ENCODE measurements at places on chromosomes 3 and 15. TPM values are rescaled to one million over a fixed set of nuclear protein-coding genes. Genes with fewer than 3 reads are reported as not detected.

The RBP2 gene
- 1.4 TPM for total RNA-seq

The SMCO1 gene
- not detected for total RNA-seq

The SEMA3G gene
- total RNA-seq: 2.6 TPM

GRCh38 chr3:63661242-63661641, 8.8 kb downstream of the SNTN start:
- DNase-seq: no peak

DNA sequence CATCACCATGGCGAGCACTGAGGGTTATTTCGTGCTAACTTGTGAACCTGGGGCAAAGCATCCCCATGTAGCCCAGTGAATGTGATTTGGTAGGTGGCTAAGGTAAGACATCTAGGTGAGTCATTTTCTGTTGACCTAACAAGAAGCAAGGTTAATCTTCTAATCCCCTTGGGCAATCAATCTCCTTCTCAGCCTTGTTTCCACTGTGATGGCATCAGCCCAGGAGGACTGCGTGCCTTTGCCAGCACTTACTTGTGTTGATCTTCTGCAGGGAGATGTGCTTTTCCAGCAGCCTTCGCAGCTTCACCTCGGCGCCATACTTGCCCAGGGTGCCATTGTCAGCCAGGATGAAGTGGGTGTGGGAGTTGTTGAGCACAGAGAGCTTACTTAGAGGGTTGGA, 35.7 kb downstream of the TRPM1 start:
- no peak for DNase-seq

- DNase-seq: no peak
Observed at GRCh38 chr3:18679238-18679637, 254.1 kb upstream of the SATB1 start.

DNA sequence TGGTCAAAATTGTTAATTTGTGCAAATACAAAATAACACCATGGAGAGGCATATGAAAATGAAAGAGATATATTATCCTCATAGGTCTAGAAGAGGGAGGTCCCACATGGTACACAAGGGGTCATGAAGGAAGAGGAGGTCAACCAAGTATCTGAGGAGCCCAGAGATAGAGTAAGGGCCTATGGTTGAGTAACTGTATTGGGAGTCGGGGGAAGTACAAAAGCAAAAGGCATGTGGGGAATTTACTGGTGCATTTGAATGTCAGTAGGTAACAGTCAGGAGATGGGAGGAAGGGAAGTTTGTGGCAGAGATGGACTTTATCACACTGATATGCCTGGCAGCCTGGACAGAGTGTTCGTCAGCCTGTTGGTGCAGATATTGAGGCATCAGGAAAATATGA, 1113.7 kb downstream of the OTOL1 start:
- DNase-seq: no peak

GRCh38 chr3:3149560-3149959, 22.8 kb downstream of the TRNT1 start:
- DNase-seq: no peak

DNA sequence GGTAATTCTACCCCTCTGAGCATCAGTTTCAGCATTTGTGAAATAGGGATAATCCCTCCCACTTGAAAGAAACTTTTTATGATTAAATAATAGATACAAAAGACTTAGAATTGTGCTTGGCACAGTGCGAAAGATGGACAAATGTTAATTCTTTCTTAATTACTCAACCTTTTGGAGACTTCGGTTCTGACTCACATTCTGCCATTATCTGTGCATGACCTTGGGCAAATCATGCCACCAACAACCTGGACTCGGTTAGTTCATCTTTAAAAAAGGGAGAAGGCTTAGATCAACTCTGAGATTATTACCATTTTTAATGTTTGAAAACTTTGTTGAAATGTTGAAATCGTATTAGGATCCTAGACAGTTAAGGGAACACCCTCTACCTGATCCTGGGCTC, 40.6 kb upstream of the POLR2M start:
- no peak for DNase-seq

DNA sequence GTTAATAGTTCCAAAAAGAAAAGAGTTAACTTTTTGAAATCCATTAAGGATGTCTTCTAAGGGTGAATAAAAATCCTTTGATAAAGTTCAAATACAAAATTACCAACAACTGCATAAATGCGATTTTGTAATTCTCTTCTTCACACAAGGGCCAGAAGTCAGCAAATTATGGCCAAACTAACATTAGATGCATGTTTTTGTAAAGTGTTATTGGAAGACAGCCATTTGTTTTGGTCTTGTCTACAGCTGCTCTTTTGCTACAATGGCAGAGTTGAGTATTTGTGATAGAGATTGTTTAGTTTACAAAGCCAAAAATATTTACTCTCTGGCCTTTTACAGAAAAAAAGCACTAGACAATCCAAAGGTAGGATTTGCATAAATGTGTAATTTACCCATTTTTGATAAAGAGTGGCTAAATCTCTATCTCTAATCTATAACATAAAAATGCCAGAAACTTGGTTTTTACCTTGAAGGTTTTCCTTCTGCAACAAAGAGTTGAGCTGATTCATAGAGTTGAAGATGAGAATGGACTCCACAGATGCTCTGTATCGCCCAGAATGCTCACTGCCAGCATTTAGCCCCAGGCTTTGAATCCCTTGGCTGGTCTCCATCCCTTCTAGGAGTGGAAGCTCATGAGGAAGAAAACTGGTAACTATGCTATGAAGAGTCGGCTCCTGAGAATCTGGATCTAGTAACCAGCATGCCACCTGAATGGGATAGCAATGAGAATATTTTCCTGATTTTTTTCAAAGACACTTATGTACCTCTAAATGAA, 64.5 kb downstream of the POLQ start:
- DNase-seq: no peak

The NPAP1 gene
- not detected for total RNA-seq

GRCh38 chr3:159910991-159911663, 77.5 kb upstream of the IL12A start:
- DNase-seq: no peak

- no peak for DNase-seq
Observed at GRCh38 chr3:100500320-100500880, 8.0 kb downstream of the TMEM45A start.

The XCR1 gene
- total RNA-seq: 0.17 TPM

The MAP6D1 gene
- 0.98 TPM for total RNA-seq

The CYP1A1 gene
- total RNA-seq: not detected

The MESP2 gene
- total RNA-seq: 5.4 TPM
